NCI-H1930 (cell line): ENCODE measurements at places on chromosomes 11 and 22.

GRCh38 chr11:7486781-7487140 lies 1.5 kb downstream of the OLFML1 start:
- no peak for DNase-seq

DNA sequence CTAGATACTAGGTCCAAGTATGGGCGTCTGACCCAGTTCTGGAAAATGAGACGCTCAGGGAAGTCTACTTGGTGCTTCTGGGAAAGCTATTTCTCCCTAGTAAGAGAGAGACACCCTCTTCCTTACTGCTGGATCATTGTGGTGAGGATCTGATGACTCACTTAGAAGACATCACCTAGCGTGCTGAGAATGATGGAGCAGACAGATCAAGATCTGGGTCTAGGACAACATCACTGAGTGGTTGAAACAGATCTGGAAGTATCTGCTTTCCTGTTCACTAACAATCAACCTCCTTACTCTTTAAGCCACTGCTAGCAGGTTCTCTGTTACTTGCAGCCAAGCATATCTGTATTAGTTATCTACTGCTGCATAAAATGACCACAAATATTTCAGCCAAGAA lies 38.3 kb upstream of the HMGXB4 start:
- DNase-seq = no peak

DNA sequence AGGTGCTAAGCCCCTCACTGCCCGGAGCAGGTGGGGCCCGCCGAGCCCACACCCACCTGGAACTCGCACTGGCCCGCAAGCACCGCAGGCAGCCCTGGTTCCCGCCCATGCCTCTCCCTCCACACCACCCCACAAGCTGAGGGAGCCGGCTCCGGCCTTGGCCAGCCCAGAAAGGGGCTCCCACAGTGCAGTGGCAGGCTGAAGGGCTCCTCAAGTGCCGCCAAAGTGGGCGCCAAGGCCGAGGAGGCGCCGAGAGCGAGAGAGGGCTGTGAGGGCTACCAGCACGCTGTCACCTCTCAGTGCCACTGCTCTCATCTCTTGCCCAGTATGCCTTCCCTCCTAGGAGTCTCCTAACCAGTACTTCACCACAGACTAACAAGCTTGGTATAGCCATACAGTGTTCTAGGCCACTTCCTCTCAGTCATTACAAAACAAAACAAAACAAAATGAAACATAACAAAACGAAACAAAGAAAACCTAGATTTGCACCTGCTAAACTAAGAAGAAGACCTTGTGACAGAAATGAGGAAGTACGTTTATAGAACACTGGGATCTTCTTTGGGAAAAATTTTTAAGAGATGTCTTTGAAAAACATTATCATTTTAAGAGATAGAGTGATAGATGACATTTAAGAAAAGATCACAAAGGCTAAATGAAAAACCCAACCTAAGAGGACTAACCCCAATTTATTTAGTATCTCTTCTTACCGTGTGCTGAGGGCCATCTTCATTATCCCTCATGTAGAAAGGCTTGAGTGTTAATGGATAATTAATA lies 47.7 kb upstream of the GAB2 start:
- DNase-seq = no peak

DNA sequence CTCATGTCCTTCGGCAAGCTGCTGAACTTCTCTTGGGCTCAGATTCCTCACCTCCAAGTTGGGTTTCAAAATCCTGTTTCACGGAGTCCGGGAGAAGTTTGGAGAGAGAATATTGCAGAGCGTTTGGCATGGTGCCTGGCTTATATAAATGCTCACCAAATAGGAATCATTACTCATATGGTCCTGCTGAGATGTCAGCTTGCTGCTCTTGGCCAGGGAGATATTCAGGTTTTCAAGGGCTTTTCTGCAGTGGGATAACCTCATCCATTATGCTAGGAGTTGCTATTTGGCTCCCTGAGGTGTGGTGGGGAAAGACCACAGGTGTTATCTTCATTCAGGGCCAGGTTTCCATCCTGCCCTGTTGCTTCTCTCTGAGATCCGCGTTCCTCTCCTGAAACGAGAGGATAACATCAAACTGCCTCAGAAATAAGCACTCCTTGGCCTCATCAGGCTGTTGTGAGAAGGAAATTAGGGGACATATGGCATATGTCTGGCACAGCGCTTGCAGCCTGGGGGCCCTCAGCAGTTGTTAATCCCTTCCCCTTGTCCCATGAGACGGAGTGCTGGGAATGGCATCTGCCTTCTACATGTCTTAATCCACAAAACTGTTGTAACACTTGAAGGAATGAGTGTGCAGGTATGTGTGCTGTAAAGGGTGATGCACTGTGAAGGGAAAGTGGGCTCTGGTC lies 29.9 kb upstream of the ACER3 start:
- no peak for DNase-seq

GRCh38 chr11:114304065-114304464 lies 7.9 kb downstream of the NNMT start:
- DNase-seq = no peak

DNA sequence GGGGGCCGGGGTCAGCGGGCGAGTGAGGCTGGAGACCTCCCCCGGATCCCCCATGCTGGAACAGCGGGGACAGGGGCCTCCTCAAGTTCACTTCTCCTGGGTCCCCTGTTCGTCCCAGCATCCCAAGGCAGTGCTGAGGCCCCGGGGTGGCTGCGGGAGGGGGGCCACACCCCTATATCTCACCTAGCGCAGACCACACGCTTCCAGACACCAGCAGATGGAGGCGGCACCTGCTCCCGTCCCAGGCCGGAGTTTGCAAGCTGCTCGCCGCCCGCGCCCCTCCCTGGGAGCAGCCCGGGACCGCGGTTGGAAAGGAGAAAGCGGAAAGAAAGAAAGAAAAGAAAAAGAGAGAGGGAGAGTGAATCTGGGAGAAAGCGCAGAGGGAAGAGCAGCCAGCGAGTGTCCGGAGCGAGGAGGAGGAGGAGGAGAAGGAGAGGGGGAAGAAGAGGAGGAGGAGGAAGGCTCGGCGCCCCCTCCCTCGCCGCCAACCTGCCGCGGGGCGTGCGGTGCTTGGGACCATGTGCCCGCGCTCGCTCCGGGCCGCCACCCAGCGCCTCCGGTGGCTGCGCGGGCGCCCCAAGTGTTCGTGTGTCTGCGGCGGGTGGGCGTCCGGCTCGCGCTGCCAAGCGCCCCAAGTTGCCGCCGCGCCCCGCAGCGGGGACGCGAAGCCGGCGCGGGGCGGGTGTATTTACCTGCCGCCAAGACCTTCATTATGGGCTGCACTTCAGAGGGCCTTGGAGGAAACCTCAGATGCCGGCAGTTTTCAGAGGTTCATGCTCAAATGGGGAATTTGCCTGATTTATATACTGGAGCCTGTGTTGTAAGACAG lies at the start of gene LIF:
Gene LIF (minus strand): TSS at position 775 of the 829 bp plus-strand sequence. CDS start 64 bp downstream, at position 711.
- DNase-seq = no peak

DNA sequence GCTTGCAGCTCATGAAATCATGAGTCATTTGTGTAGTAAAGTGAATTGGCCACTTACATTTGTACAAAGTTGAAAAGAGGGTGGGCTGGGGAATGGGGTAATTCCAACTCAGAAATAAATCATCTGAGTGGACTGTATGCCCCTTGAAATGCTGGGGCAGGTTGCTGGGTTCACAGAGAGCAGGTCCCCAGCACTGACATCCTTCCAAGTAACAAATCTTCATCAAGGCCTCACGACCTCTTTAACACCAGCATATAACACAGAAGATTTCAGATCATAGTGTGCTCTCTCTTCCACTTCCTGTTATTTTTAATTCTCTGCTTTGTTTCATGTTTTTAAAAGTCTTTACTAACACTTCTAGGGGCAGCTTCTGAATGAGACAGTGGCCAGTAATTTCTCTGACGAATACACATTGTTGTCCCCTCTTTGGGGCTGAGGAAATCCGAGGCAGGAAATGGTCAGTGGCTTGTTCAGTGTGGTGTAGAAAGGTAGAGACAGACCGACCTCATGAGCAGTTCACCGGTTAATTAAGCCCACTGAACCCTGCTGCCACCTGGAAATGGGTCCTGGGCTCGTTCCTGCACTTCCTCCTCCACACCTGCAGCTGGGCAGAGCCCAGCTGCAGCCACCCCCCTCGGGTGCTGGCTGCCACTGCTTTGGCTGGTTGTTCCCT lies 127.7 kb downstream of the MAML2 start:
- no peak for DNase-seq

DNA sequence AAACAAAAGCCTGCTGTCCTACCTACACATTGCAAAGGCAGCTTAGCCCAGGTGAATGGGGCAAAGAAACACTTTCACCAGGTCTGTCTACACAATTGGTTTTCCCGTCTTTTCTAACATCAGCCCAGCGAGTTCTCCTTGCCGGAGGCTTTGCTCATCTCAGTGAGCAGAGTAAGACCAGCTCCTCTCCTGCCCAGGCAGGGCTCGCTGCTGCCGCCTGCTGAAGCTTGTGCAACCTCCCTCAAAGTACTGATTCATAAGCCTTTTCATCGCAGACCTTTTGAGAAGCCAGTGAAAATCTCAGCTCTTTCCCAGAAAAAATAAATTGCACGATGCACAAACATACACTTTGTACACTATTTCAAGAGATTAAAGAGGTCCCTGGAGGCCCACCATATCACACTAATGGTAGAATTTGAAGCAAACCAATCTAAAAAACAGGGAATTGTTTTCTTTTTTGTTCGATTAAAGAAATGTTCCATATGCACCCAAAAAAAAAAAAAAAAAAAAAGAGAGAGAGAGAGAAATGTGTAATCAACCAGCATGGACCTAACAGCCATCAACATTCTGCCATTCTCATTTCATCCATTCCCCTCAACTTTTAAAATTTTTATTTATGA lies 328.1 kb upstream of the MPPED2 start:
- DNase-seq = peak; percentile 15

GRCh38 chr22:29833392-29833965 lies 4.6 kb downstream of the ASCC2 start:
- DNase-seq = no peak

- DNase-seq = no peak
Measured at GRCh38 chr11:7892840-7893254, 38.2 kb downstream of the OR10A6 start.

DNA sequence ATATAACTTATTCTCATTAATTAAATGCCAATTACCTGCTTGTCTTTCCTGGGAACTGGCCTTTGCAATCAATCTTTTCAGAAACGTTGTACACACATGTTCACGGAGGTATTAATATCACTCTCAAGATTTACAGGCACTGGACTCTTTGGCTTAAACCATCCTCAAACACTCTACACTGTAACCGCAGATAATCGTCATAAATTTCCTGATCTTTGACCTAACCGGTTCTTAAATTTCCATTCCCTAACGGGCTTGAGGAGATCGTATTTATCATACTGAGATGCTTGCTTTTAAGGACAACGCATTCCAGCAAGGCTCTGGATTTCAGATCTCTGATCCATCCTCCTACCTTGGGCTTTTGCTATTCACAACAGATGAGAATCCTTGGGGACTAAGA lies 72.8 kb downstream of the ARL14EP start:
- DNase-seq = no peak

- no peak for DNase-seq
Measured at GRCh38 chr11:28099715-28100114, 8.2 kb downstream of the KIF18A start.

DNA sequence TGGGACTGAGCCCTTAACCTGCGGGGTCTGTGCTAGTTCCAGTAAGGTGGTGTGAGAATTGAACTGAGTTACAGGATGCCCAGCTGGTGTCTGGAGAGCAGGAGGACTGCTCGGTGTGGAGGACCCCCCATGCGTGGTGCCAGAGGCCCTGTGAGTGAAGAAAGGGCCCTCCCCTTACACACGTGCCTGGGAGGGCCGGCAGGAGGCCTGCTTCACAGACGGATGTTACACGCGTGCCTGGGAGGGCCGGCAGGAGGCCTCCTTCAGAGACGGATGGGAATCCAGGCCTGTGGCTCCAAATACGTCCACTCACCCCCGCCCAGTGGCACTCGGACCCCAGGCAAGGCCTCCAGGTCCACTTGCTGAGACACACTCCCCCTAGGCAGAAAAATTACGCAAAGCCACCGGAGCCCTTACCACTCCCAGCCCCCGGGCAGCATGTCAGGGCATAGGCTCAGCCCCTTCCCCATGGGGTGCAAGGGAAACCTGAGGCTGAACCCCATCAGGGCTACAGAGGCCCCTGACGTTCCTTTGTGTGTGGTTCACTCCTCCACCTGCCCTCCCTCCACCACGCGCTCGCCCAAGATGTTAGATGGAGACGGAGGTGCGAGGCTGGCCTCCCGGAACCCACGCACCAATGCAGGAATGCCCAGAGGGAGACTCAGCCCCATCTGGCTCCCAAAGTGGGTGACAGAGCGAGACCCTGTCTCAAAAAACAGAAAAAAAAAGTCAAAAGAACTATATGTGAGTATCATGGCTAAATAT lies 227.8 kb downstream of the BRD1 start:
- DNase-seq = no peak

DNA sequence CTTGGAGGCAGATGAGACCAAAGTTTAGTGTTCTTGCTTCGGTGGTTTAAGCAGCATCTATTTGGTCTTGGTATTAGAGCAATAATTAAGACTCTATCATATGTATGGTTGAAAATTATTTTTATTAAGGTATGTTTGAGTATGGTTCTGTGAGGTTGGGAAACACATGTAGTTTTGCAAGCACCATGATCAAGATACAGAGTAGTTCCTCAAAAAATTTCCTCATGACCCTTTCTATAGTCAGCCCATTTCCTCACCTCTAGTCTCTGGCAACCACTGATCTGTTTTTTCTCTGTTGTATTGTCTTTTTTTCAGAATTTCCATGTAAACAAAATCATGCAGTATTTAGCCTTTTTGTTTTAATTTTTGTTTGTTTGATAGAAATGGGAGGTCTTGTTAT lies 18.4 kb downstream of the MTMR3 start:
- DNase-seq = no peak

- no peak for DNase-seq
Measured at GRCh38 chr22:36467946-36468345, 13.5 kb downstream of the TXN2 start.

DNA sequence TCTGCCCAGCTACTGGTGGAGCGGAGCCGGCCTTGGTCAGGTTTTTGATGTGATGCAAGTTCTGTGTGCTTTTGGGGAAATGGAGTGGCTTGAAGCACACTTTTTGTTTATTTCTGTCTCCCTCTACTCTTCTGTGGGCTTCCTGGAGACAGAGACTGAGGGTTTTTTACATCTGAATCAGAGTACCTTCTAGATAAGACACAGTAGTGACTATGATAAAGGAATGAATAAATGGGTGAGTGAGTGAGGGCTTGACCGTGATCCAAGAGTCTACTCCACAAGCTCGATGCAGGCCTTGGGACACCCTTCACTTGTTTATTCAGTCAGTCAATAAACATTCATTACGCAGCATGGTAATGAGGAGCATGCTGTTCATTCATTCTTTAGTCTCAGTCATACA lies 125.7 kb downstream of the PKNOX2 start:
- no peak for DNase-seq

GRCh38 chr11:30091737-30092136 lies 74.9 kb upstream of the KCNA4 start:
- DNase-seq = no peak

- no peak for DNase-seq
Measured at GRCh38 chr11:126890561-126890960, 110.0 kb downstream of the KIRREL3 start.
